ENCODE measurements at places on chromosomes 16 and 17.

- DNase-seq, result no peak
Measured at GRCh38 chr17:27610304-27610677, 20.7 kb upstream of the LGALS9 start.

GRCh38 chr16:86378128-86378527, 132.2 kb upstream of the FOXF1 start:
- DNase-seq, result no peak

GRCh38 chr17:64004218-64004770, 6.1 kb downstream of the PRR29 start:
- DNase-seq, result no peak

- DNase-seq, result no peak
Measured at GRCh38 chr16:79786389-79786788, 185.9 kb upstream of the MAF start.
